ENCODE measurements at places on chromosomes 3 and 15.

DNA sequence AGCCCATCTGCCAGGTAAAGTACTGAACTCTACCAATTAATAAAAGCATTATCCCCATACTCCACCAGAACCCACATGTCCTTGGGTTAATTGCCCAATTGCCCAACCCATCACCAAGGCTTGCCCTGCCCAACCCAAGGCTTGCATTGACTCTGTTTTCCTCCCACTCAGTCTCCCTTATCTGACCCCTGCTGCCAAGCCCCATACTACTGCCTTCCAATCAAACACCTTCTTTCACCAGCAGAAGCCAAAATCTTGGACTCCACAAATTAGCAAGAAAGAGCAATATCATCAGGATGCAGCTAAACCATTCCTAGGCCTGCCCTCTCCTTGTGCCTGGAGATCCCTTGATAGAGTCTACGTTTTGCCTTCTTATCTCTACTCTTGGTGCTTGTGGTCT, 602.9 kb downstream of the NTRK3 start:
- no peak for DNase-seq

DNA sequence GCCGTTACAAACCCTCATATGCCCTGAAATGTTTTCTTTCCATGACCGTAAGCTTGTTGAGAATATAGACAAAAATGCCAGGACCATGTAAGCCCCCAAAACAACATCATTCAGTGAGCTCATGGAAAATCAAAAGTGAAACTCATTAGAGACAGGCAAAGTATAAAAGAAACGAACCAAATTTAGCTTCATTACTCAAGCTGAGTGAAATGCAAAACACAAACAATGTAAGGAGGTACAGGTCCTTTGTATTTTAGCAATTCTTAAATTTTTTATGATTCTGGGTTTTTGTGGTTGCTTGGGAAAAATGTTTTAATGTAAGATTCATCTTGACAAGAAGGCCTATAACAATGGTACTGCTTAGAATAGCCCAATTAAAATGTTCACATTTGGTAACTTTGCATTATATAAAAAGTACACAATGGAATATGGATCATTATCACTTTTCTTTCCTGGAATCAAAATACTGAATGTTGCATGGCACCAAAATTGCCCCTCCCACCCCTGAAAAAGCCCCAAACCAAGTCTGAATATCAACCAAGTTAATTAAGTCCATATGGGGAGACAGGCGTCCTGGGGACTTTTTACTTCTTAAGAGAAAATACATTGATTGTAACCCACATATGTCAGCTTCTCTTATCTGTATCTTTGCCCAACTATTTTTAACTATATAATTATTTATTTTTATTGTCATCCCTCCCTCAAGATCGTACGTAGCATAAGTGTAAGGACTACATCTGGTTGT, 247.7 kb upstream of the CDIN1 start:
- no peak for DNase-seq

DNA sequence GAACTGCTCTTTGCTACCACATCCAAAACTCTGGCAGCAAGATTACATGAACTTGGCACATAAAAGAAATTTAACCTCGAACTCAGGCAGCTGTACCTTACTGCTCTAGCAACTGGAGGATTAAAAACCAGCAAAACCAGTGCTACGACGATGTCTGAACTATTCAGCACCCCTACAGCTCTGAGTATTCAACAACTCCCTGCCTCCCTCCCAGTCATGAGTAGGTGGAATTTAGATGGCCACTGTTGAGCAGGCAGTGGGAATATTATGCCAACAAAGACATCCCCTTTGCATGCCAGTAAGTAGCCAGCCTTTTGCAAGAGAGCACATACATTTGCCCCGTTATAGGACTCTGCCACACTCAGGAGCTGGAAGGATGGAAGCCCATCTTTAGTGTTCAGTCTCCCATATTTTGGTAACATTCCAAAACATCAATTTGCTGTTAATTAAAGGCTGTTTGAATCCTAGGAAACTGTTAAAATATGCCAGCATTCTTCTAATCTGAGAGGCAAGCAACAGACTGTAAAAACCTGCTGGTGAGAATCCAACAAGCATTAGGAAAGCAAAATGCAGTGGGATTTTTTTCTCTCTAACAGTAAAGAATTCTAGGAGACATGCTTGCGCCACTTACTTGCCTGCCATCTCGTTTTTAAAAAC, 85.4 kb downstream of the ZNF385D start:
- DNase-seq = no peak

- DNase-seq = no peak
Measured at GRCh38 chr3:154122552-154122911, 1.3 kb downstream of the ARHGEF26 start.

DNA sequence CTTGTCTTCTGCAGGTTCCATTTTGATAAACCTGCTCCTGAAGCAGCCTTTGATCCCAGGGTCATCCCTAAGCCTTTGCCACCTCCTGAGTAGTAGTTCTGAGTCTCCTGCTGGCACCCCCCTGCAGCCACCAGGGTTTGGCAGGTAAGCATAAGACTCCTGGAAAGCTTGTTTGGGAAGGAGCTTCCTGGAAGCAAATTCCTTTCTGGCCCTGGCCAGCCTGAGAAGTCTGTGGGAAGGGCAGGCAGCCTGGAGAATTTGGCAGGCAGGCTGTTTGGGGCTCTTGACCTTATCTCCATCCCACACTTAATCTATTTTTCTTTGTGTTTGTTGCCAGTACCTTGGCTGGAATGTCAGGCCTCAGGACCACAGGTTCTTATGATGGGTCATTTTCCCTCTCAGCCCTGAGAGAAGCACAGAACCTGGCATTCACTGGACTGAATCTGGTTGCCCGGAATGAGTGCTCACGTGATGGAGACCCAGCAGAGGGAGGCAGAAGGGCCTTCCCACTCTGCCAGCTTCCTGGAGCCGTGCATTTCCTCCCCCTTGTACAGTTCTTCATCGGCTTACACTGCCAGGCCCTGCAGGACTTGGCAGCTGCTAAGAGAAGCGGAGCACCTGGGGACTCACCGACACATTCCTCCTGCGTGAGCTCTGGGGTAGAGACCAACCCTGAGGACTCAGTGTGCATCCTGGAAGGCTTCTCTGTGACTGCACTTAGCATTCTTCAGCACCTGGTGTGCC, 13.4 kb downstream of the ATRIP start:
- DNase-seq = no peak

- DNase-seq = no peak
Measured at GRCh38 chr15:58724466-58724865, 25.0 kb downstream of the ADAM10 start.

- no peak for DNase-seq
Measured at GRCh38 chr3:101813817-101814440, 34.9 kb downstream of the NXPE3 start.

- DNase-seq = no peak
Measured at GRCh38 chr3:119635719-119636118, 24.7 kb downstream of the POPDC2 start.

DNA sequence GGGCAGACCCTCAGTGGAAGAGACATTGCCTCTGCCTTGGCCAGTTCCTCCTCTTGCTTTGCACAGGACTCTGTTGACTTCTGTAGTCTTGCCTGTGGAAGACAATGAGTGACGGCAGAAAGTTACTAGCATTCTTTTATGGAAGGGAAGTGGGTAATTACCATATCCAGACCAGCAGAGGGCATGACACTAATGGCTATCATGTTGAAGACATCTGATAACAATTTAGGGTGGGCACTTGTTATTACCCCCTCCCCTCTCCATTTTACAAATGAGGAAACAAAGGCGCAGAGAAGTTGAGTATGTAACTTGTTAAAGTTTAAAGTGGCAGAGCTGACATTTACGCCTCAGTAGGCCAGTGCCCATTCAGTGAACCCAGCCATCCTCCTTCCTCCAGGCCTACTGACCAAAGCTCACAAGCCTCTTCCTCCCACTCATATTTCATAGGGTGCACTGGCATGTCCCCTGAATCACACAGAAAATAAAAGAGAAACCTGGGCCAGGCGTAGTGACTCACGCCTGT, 48.2 kb upstream of the FMN1 start:
- no peak for DNase-seq

DNA sequence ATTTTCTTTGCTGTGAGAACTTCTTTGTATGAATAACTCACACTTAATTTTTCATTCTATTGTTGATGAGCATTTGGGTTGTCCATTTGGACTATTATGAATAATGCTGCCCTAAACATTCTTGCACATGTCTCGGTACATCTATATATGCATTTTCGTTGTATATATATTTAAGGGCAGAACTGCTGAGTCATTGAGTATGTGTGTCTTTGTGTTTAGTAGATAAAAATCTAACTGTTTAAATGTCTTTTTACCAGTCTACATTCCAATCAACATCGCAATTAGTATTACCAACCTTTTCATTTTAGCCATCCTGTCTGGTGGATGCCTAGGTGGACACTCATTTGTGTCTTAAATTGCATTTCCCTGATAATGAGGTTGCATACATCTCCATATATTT, 144.4 kb downstream of the UACA start:
- DNase-seq = no peak

DNA sequence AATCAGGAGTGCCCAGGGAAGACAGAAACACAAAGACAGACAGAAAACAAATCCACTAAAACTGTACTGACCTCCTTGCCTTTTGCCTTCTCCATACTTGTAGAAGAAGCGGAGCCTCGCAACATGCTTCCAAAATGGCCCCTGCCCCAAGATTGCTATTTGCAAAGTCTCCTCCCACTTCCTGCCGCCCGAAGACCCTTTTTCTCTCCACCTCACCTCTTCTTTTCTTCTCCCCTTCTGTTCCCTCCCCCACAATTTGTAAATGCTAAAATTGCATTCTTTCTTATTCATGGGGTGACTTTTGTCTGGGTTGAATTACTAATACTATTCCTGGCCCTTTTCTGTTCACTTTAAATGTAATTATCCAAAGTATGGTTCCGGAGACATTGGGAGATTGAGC, at the start of gene DPPA4:
Gene DPPA4, minus strand, starts transcription at position 154 of the 400 bp plus-strand sequence. Its CDS starts 29 bp downstream, at position 125.
- no peak for DNase-seq

GRCh38 chr3:48399387-48400172, 27.6 kb downstream of the FBXW12 start:
- DNase-seq = no peak

GRCh38 chr3:175432376-175433025, 573.4 kb downstream of the NAALADL2 start:
- no peak for DNase-seq

GRCh38 chr3:63943678-63944077, 31.5 kb upstream of the SCAANT1 start:
- DNase-seq = no peak

DNA sequence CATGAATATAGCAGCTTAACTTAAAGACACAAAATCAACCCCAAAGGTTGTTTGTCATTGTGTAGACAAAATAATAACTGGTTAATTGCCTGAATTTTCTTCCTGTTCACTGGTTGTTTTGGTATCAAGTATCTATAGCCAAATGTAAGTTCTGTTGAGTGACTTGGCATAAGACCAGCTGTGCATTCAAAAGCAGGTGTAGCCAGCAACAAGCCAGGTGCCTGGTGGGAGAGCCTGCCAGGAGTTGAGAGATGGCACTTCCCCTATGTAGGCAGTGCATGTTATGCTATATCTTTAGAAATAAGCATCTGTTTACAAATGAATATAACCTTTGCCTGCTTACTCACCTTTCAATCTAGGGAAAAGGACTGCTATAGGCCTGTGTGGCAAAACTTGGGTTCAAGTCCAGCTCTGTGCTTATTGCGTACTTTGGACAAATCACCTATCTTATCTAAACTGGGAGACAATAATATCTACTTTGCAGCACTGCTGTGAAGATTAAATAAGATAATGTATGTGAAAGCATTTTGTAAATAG, 84.9 kb upstream of the TBL1XR1 start:
- no peak for DNase-seq

All from Panc1 (cell line).